Anterior cingulate cortex (tissue), 58 donors: ENCODE measurements at places on chromosomes 16 and 17.
A peak's percentile ranks its signal among the peaks of the same experiment; 100 is the strongest.

DNA sequence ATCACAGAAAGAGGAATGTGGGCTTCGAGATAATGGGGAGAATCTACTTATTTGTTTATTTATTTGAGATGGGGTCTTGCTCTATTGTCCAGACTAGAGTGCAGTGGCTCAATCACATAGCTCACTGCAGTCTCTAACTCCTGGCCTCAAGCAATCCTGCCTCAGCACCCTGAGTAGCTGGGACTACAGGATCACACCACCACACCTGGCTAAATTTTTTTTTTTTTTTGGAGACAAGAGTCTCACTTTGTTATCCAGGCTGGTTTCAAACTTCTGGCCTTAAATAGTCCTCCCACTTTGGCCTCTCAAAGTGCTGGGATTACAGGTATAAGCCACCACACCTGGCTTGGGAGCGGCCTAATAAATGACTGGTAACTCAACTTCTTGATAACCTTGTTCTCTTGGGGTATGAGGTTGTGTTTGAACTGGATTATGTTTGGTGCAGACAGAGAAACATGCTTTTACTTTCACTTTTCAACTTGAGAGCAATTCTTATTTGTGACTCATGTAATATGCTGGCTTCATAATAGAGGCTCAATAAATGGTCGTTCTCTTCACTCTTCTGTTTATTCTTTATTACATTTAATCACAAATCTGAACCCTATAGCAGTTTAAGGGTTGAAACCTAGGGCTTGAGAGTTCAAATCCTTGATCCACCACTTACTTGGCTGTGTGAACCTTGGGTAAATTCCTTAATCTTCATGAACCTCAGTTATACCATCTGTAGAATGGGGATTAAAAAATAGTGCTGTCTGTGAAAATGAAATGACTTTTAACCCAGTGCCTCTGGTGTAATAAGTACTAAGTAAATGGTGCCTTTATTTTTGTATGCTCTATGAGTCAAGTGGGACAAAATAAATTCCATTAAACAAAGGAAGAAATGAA lies 129.1 kb upstream of the HS3ST2 start:
- no peak for DNase-seq

DNA sequence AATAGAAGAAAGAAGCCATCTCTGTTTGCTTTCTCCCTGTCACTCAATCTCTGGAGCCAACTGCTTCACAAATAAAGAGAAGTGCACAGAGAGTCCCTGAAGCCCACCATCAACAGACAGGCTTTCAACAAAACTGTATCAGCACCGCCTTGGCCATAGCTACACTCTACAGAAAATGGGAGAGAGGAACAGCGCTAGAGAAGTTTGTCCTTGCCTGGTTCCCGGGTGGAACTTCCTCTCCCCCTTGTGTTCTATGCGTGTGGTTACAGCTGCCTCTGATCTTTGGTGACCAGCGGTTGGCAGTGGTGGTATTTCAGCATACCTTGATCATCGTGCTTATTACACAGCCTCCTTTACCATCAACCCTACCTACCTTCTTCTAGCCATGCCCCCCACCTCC lies 91.4 kb upstream of the CCL2 start:
- no peak for DNase-seq

DNA sequence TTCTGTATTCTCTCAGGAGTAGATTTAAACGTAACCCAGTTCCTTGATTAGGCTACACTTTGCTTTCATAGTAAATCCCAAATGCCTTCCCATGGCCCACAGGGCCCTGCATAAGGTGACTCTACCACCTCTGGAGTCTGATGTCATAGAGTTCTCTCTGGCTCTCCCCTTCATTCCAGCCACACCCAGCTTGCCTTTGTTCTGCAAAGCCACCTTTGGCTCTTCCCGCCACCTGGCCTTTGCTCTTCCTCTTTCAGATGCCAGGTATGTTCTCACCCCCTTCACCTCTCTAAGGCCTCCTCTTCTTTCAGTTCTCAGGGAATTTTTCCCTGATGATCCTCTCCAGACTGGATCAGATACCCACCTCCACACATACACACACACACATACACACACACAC lies 141.3 kb upstream of the HSBP1 start:
- no peak for DNase-seq

DNA sequence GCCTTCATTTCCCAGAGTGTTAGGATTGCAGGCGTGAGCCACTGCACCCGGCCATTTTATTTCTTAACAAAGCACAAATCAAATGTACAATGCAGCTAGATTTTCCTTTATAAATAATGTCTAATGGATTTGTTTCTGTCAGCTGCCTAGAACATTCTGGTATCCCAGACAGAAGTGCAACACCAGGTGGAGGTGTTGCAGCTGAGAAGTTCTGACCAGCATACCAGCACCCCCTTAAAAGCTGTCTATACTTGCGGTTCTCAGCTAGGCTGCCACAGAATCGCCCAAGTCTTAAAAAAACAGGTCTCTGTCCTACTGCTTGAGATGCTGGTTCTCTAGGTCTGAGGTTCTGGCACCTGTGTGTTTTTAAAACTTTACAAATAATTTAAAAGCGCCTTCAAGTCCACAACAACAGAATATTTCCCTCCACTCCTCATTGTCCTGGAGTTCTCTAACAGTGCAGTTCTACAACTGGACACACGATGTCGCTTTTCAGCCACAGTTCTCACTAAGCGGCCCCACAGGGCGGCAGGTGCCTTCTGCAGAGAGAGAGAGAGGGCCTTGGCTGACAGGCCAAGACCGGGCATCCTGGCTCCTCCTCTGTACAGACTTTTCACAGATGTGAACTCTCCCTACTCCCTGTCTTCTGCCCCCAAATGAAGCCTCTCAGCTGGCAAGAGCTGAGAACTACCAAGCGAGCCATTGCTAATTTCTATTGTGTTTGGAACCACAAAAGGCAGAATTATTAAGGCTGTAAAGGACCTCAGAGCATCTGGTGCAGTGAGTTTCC lies 32.6 kb upstream of the MEOX1 start:
- DNase-seq, result peak; percentile 67

DNA sequence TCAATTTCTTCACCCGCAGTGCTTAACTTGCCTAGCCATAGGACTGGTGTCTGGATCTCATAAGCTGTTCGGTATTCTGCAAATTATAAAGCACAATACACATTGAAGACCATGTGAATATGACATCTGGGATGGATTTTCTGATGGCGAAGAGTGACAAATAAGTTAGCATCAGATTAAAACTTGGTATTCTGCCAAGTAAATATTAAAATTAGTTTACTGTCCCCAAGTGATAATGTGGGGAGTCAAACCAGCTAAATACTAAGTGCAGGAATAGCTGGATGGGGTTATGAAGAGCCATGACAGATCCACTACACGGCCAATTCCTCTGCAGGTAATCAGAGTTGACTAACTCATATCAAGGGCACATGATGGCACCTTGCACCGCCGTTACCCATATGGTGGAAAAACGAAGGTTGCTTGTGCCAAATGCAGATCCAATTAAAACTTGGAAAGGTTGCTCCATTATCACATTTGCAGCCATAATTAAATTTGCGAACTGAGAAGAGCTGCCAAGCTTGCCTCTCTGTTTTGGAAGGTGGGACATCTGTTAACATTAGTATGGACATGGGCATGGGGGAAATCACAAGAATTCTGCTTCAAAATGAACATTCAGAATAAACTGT lies 114.9 kb upstream of the TOM1L1 start:
- no peak for DNase-seq

- DNase-seq, result no peak
These were observed 1.4 kb upstream of the SPHK1 start for GRCh38 chr17:76382803-76383545.

DNA sequence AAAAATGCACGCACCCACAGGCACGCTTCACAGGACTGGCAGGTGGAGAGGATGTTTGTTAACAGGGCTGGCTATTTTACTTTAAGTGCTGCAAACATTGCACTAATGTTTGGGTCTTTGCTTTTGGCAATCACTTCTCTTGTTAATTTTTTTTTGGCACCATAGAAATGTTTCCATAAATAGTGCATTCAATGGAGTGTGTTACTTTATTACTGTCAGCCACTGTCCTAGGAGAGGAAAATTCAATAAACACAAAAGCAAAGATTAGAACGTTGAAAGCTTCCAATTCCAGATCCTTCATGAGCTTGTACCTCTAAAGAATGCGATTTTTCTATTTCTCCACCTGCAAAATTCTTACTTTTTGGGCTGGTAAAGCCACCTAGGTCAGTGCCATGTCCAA lies 743.5 kb downstream of the WWOX start:
- DNase-seq, result no peak

DNA sequence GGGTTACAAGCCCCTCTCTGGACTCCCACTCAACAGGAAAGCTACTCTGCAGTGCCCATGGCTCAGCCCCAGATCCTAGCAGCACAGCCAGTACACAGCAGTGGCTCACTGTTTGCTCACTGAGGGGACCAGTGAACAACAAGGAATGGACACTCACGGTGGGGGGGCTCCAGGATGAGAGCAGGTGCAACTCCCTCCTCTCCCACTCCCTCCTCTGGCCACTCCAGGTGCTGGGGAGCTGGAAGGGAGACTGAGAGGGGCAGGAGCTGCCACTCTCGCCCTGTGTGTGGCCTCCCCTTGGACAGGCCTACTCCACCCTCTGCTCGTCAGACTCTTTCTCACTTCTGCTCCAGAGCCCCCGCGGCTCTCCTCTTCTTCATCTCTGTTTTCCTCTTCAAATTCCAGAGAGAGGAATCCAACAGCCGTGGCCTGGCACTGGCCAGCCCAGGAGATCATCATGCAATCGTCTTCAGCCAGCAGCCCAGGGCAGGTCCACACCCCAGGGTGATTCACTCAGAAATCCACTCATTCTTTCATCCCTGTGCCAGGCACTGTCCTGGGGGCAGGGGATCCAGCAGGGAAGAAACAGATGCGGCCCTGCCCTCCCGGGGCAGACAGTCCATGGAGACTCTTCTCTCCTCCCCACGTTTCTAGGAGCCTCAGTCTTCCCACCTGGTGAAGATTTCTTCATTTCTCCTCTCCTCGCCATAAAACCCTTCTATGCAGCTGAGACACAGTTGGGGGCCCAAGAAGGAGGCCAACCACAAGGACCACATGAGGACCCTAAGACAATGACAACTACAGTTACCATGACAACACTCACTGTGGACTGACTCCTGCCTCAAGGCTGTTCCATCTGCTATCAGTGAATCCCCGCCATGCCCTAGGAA lies 30.7 kb downstream of the CFAP20 start:
- DNase-seq, result no peak

- no peak for DNase-seq
These were observed 835 bp downstream of the FBXL16 start for GRCh38 chr16:704552-705380.

DNA sequence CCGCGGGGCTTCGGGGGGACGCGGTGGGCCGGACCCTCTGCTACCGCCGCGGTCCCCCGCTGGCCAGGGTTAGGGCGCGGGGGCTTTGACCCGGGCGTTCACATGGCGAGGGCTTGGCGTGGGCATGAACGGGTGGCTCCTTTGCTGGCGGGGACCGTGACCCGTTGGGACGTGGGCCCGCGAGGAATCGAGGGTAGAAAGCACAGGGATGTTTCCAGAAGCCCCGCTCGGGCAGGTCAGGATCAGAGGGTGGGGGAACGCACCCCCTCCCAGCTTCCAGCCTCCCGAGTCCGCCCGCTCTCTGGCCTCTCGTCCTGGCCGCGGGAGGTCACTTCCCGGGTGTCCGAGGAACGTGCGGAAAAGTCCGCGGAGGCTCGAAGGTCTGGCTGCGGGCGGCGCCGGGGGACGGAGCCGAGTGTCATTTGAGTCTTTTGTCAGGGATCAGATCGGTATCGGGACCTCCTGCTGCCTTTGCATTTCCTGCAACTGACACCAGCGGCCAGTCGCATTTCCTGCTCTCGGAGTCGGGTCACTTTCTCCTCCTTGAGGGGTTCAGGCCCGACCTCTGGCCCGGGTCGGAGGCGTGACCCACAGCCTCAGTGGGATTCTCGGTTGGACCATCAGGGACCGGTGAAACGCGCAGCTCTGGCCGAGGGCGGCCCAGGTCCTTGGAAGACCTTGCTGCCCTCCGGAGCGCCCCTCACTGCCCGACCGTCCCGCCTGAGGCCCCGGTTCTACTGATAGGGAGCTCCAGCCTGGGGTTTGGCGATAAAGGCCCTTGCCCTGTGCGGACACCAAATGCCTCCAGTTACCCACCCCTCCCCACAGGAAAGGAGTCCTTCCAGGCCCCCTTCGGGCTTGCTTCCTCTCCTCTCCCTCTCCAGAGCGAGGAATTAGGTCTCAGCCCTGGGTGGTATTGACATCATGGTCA lies 702 bp upstream of the WNT3 start:
- no peak for DNase-seq

- no peak for DNase-seq
These were observed 16.0 kb downstream of the BAHCC1 start for GRCh38 chr17:81411305-81411704.

DNA sequence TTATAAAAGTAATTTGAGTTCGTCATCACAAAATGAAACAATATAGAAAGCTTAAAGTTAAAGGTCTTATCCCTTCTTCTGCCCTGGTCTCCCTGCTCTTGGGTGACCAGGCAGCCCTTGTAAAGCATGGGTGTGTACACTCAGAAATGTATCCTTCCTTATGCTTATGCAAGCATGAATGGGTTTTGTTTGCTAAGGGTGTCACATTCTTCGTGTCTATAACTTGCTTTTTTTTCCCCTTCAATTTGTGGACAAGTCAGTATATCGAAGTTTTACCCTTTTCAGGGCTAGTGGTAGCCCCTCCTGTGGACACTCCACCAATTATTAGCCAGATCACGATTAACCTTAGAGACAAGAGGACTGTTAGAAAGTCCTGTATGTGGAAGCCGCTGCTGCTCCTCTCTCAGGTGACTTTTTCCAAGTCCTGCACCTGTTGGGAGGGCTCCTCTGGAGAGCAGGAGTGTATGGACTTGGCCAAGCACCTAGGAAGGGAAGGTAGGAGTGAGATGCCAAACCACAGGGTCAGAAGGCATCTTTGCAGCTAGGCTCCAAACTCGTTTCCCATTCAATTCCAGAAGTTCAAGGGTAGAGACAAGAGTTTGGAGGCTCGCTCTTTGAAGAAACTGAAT lies 50.9 kb downstream of the LDHD start:
- DNase-seq, result no peak

GRCh38 chr17:77321649-77322513 lies 181.1 kb downstream of the SEC14L1 start:
- no peak for DNase-seq

DNA sequence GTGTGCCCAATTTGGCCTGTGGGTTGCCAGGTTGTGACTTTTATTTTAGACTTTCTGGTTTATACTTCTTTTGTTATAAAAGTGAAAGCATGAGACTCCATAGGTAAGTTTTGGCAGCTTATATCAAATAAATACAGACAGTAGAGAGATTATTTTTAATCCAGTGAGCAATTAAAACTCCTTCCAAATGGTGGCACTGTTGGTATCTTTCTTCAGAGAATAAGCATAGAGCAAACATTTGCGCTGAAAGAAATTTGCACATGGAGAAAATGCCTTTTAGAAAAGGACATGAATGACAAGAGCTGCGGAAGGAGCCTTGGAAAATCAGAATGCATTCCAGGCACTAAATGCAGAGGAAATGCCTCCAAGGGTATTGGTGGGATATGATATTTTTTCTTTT lies 46.1 kb upstream of the DNAJA2 start:
- DNase-seq, result no peak

DNA sequence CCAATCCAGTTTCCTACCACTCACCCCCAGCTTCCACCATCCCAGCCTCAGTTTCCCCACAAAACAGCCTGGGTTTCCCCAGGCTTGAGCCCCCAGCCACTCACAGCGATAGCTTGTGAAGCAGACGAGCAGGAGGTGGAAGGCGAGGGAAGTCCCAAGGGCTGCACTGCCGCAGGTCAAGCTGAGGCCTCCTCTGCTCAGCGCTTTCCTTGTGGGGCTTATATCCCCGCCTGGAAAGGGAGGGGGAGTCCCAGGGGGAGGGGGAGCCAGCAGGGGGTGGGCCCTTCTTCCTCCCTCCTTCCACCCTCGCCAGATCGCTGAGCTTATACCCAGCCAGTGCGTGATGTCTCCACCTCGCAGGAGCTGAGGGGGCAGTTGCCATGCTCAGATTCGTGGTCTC lies at the start of gene PYY:
Gene PYY (minus strand): TSS at position 195 of the 400 bp plus-strand sequence. CDS start 457 bp downstream, outside the sequence.
- no peak for DNase-seq
